NCI-H510A (cell line): ENCODE measurements at places on chromosomes 2 and 18.

- peak; percentile 86 for DNase-seq
Observed at GRCh38 chr2:45889053-45889452, 237.6 kb downstream of the PRKCE start.

DNA sequence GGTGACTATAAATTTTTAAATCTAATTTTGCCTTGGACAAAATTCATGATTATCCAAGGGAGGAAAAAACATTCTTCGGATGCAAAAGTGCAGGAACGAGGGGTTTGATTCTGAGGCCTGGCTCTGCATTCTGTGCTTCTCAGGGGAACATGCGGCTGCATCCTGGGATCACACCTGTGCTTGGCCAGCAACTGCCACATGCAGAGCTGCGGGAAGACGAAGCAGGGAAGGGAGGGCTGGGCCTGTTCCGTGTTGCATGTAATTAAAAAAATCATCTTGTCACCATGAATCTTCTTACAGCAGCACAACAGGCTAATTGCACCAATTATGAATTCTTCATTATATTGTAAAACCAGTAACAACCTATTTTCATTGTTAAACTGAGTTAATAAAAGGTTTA is 158.0 kb upstream of the ALKAL2 start:
- no peak for DNase-seq

GRCh38 chr2:149597050-149597667 is 9.6 kb upstream of the MMADHC start:
- no peak for DNase-seq

- no peak for DNase-seq
Observed at GRCh38 chr2:129056959-129057317, 738.3 kb upstream of the HS6ST1 start.

GRCh38 chr2:48218169-48218568 is 311.8 kb upstream of the STON1 start:
- DNase-seq = no peak

DNA sequence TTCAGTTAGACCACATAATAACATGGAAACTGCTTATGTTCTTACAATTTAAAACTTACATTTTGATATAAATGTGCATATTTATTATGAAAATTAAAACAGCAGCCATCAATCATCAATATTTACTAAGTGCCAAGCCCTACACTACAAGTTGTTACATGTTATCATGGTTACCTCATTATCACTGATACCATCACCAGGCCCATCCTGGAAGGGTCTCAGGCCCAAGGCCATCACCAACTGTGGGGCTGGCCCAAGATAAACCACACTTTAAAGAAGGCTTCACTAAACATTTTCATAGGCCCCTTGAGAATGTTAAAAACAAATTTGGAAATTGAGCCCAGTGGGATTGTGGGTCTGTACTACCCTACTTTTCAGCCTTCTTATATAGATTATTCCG is 6.4 kb downstream of the ITSN2 start:
- DNase-seq = no peak

- DNase-seq = no peak
Observed at GRCh38 chr2:73494031-73494430, 108.4 kb downstream of the ALMS1 start.

DNA sequence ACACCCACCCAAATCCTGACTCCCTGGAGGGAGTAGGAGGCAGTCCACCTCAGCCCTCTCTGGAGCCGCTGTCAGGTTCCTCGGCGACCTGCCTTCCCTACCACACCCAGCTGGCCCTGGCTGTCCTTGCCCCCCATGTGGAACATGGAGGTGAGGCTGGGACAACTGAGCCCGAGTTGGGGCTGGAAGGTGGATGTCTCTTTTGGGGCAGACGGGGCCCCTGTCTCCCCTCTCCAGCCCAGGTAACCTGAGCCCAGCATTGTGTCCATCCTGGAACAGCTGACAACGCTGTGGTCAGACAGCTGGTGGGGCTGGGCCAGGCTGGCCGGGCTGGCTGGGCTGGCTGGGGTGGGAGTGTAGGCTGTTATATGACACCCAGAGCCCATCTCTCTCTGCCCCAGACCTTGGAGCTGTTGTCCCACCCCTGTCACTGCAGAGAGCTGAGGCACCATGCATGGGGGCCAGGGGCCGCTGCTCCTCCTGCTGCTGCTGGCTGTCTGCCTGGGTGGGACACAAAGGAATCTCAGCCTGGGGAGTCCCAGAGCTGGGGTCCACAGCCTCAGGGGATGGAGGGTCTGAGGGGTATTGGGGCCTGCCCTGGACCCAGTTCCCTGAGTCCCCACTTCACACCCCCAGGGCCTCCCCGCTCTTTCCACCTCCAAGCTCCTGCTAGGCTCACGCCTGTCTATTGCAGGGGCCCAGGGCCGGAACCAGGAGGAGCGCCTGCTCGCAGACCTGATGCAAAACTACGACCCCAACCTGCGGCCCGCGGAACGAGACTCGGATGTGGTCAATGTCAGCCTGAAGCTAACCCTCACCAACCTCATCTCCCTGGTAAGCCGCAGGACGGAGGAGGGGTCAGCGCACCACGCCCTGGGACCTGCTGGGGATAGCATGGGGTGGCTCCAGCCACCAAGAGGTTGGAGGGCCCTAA is at the start of gene CHRNG:
TSS of gene CHRNG (plus strand) at position 395 of the 934 bp plus-strand sequence. CDS start at position 451, 56 bp downstream.
- DNase-seq = no peak

DNA sequence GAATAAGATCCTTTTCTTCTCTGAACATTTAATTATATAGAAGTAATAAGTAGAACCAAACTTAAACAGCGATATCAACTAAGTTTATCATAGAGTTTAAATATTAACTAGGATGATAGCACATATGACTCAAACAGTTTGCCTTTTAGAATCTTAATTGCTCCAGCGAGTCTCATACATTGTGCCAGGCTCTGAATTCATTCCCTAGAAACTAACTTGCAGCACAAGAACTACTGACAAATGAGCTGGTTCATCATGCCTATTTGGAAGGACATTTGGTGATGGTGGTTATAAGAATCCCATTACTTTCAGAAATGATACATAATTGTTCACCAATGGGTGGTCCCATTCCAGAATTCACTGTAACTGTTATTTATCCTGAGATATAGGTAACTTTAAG is 1026.6 kb upstream of the DDX18 start:
- no peak for DNase-seq

DNA sequence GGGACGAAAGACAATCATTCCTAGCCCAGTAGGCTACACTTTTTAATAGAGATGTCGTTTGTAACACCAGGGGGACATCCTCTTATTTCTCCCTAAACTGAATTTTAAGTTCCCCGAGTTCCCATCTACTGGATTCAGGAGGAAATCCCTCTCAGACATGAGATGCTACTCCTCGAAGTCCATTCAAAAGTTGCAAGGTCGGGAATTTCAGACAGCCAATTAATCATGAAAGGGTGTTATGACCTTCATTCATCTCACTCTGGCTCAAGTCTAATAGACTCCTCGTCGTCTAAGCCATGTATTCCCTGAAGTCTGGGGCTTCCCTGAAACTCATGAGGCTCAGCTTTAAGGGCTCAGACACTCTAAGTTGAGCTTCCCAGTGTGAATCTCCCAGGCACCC is 1.2 kb upstream of the DSC3 start:
- no peak for DNase-seq

DNA sequence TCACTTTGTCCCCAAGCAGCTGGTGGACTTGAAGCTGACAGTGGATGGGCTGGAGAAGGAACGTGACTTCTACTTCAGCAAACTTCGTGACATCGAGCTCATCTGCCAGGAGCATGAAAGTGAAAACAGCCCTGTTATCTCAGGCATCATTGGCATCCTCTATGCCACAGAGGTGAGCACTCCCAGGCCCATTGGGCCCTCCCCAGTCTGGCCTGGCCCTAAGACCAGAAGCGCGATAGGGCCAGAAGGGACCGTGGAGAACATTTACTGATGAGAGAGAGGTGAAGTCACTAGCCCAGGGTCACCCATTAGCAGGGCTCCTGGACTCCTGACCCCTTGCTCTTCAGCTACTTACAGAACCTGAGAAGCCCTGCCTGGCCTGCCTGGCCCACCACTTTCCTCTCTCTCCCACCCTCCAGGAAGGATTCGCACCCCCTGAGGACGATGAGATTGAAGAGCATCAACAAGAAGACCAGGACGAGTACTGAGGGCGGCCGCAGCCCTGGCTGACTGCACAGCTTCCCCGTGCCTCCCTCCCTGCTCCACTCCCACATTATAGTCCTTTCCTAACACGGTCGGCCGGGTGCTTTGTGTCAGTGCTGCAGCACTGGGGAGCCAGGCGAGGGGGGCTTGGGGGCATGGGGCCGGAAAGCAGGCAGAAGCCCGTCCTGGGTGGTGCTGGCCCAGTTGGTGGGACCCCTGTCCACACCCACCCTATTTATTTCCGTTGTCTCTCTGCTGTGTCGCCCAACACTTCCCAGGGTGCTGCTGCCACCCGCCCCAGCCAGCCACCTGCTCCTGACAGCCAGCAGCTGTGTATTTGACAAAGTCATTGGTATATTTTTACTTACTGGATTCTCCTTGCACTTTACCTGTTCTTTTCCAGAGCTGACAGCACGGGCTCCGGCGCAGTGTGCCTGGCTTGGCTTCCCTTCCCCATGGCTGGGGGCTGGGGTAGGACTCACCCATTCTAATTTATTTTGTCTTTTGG is 6.6 kb upstream of the TMEM214 start:
- DNase-seq = no peak

DNA sequence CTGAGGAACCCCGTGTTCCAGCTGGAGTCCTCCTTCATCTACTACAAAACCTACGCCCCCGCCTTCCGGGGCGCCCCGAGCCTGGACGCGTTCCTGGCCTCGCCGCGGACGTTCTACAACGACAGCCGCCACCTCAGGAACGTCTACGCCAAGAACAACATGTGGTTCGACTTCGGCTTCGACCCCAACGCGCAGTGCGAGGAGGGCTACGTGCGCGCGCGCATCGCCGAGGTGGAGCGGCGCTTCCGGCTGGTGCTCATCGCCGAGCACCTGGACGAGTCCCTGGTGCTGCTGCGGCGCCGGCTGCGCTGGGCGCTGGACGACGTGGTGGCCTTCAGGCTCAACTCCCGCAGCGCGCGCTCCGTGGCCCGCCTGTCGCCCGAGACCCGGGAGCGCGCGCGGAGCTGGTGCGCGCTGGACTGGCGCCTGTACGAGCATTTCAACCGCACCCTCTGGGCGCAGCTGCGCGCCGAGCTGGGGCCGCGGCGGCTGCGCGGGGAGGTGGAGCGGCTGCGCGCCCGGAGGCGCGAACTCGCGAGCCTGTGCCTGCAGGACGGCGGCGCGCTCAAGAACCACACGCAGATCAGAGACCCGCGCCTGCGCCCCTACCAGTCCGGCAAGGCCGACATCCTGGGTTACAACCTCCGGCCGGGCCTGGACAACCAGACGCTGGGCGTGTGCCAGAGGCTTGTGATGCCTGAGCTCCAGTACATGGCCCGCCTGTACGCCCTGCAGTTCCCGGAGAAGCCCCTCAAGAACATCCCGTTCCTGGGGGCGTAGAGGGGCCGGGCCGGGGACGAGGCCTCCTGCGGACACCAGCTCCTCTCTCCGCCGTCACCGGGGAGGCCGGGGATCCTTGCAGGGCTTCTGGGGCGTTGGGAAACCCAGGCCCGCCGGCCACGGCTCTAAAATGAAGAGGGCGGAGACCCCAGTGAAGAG is 5.3 kb upstream of the NEU4 start:
- peak; percentile 59 for DNase-seq

DNA sequence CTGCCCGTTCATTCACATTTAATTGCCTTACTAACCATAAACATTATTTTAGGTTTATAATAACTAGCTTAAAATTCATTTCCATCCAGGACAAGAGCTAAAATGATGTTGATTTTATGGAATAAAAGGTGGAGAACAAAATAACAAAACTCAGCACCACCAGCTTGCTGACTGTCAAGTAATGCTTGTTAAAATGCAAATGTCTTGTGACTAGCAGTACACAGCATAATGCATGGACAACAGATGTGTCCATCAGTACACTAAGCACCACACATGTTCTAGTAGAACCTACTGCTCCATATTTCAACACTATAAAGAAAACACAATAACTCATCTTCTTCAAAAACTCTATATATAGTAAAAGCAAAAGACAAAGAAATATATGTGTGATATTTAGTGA is 224.7 kb upstream of the SMAD7 start:
- DNase-seq = no peak

DNA sequence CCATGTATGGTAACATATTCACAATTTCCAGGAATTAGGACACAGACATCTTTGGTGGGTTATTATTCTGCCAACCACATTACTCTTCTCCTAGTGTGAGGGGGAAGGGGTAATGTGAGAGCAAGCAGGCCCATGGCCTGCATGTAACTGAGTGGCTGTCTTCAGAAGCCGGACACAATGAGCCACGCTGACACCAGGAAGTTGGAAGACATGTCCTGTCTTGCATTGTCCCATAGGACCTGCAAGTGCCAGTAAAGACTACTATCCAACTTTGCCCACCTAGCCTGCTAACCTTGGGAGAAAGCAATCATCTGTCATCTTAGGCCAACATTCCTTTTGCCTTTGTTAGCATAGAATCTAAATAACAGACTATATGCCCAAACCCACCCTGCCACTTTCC is 86.2 kb upstream of the SH3BP4 start:
- no peak for DNase-seq

DNA sequence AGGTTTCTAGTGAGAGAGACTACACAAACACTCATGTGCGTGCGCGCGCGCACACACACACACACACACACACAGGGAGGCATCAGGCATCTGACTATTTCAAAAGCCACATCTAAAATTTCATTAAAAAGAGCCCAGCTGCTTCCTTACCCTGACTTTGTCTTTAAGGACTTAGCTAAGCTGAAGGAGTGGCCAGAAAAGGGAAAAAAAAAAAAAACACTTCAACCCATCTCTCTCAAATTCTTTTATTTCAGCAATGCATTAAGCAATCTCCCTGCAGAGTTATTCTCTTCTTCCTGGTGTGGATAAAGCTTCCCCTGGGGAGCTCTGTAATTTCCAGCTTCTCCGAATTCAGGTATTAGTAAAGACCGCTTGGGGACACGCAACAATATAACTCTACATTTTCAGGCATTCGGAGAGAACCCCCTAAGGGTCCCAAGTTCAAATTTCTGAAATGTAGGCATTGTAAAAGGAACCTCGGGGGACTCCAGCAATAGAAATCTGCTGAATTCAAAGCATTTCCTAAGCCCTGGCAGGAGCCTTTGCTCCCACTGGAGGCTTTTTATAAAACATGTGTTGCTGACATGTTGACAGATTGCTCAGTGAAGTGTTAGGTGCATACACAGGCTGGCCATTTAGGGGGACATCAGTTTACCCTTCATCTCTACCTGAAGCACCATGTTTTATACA is 67.0 kb downstream of the ZNF521 start:
- DNase-seq = no peak

GRCh38 chr2:196200557-196200956 is 29.2 kb upstream of the STK17B start:
- no peak for DNase-seq

GRCh38 chr2:72316774-72317173 is 169.1 kb upstream of the CYP26B1 start:
- no peak for DNase-seq
